ENCODE measurements at places on chromosomes 5 and 9.

DNA sequence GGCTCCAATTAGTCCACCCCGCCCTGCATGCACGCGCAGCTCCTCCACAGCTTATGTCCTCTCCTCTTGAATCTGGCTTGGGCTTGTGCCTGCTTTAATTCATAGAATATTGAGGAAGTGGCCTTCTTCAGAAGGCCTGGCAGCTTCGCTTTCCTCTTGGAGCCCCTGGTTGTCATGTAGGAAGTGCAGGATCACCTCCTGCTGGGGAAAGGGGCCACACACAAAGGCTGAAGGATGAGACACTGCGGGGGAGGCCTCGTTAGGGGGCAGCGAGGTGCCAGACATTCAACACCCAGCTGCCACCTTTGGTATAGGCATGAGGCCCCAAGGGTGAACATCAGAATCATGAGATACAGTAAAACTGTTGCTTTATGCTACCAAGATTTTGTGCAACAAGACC, 2.7 kb upstream of the CNOT6 start:
- DNase-seq, result no peak

DNA sequence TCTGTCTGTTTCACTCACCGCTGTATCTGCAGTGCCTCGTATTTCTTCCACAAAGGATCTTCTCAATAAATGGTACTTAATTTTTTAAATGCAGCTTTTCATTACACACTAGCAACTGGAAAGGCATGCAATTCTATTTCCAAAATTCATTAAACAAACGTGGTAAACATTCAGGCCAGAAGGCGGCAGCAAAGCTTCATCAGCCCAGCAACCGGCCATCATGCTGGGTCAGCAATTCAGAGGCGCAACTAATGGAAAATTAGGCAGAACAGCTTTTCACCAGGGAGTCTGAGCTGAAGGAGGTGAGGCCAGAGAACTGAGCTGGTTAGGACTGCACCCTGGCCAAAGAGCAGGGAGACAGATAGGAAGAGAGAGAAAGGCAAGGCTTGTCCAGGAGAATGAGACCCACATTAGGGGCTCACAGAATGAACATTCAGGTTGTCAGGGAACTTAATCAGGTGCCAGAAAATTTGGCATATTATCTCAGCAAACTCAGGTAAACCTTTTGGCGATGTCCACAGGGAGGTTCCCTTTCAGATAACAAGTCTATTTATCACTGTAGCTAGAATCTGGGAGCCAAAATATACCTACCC, 17.7 kb upstream of the RNF180 start:
- peak; percentile 42 for DNase-seq

GRCh38 chr5:2755076-2755680, 3.7 kb upstream of the IRX2 start:
- no peak for DNase-seq

- no peak for DNase-seq
These were observed 90.3 kb downstream of the DIRAS2 start for GRCh38 chr9:90552317-90552716.

DNA sequence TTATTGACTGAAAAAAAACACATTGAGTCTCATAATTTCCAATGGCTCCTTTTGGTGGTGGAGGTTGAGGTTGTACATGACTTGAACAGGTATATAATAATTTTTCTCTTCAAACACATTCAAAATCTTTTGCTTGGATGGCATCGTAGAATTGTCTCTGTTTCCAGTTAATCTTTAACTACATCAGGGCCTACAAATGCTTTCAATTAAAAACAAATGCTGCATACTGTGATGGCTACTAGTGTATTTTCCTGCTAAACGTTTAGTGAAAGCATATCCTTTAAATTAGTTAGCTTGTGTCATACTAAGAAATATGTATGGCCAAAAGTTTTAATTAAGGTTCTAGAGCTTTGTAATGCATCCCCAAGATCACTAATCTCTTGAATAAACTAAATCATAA, 313.8 kb downstream of the SLF1 start:
- DNase-seq, result no peak

DNA sequence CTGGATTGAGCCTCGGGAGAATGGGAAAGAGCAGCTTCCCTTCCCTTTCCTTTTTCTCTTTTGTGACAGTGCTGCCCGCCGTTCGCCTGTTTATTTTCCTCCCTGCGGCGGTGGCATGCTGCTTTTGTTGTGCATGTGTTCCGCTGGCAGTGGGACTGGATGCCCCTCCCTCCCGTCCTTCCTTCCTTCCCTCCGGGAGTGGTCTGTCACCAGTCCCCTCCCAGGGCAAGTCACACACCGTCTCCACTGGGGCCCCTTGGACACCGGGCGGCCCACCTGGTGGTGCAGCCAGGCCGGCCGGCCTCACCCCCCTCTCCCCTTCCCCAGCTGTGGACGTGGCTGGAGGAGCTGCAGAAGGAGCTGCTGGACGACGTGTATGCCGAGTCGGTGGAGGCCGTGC, 214.7 kb downstream of the TRIO start:
- DNase-seq, result peak; percentile 38

GRCh38 chr5:170135796-170136490, 30.2 kb downstream of the FOXI1 start:
- no peak for DNase-seq

GRCh38 chr9:136742591-136743391, at the start of gene LCN10:
Gene LCN10, minus strand, starts transcription at chr9:136742940. Its CDS starts 37 bp downstream, at chr9:136742903.
- DNase-seq, result no peak

DNA sequence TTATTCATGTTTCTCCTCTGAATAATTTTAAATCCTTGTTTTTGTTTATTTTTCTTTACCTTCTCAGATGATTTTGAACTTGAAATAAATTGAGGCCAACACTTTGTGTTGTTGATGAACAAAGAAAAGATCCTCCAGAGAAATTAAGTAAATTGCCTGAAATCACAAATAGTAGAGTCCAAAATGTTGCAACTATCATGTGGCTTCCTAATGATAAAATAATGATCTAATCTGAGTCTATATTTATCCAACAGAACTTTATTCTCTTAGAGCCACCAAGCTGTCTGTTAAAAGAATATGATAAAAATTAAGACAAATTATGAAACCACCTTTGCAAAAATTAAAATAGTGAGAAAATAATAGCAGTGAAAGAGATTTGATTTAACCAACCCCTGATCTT, 132.2 kb upstream of the SPEF2 start:
- no peak for DNase-seq

DNA sequence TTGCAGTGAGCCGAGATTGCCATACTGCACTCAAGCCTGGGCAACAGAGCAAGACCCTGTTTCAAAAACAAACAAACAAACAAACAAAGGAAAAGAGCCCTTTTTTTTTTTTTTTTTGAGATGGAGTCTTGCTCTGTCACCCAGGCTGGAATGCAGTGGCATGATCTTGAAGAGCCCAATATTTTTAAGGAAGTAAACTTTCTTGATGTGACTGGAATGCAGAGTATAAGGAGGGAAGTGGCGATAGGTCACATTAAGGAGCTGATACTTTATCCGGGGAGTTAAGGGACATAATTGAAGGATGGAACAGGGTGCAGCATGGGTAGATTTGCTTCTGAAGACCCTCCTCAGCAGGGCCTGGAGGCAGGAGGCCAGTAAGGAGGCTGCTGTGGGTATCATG, 13.0 kb downstream of the NAIF1 start:
- DNase-seq, result no peak

- DNase-seq, result no peak
These were observed 156.0 kb downstream of the OLFM1 start for GRCh38 chr9:135243201-135244190.

DNA sequence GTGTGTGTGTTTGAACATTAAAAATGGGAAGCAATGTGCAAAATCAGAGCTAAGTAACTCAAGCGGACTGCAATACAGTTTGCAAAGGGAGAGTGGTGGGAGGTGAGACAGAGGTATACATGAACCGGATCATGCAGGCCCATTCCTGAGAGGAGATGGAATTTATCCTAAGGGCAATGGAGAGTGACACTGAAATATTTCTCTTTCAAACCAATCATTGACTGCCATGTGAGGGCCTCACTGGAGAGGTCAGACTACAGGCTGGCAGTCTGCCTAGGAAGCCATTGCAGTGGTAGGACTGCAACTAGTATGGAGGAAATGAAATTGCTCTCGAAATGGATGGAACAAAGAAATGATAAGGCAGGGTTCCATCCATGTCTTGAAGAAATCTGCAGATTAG, 34.8 kb downstream of the TNFSF15 start:
- DNase-seq, result no peak

All from NCI-H2081 (cell line).